ENCODE measurements at places on chromosomes 6 and 20.

DNA sequence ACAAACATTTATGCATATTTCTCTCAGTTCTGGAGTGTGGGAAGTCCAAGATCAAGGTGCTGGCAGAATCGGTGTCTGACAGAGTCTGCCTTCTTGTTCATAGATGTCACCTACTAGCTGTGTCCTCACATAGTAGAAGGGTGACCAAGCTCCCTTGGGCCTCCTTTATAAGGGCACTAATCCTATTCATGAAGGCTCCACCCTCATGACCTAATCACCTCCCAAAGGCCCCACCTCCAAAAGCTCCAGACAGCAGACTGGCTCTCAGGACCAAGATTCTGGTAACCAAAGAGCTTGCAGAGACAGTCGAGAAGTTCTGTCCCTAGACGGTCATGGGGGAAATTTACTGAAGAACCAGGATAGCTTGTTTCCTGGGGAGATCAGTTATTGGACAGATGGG lies 139.1 kb downstream of the COL9A1 start:
- DNase-seq = no peak

DNA sequence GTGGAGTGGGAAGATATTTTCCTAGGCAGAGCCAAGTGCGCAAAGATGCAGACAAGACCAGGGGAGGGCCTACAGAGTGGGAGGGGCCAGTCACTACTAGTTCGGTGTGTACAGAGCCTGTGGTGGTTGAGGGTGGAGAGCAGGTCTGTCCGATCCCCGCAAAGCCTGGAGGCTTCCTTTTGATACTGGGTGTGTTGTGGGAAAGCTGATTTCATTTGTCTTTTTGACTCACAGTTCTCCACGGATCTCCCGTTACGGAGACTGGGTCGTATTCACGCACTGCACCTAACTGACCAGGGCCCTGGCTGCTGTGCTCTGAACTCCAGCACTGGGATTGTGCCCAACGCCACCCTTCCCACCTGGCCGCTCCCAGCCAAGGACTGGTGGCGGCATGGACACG lies 1.4 kb upstream of the TIAM2 start:
- DNase-seq = no peak

GRCh38 chr6:150072201-150072600 lies 3.3 kb upstream of the ULBP3 start:
- DNase-seq = peak; percentile 47

GRCh38 chr20:7716286-7716972 lies 223.8 kb downstream of the HAO1 start:
- DNase-seq = no peak

DNA sequence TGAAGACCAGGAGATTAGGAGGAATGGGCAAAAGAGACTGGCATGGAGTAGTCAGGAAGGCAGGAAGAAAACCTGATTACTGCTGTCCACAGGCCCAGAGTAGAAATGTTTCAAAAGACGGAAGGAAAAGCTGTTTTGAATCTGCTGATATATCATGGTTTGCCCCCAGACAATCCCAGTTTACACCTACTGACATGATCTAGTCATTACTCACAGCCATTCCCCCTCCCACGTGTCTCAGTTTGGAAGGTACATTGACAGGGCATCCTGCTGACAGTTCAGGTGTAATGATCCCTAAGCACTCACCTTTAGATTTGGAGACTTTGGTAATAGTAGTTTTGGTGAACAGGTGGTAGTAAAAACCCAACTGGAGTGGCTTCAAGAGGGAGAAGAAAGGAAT lies 9.8 kb upstream of the TXNDC5 start:
- no peak for DNase-seq

DNA sequence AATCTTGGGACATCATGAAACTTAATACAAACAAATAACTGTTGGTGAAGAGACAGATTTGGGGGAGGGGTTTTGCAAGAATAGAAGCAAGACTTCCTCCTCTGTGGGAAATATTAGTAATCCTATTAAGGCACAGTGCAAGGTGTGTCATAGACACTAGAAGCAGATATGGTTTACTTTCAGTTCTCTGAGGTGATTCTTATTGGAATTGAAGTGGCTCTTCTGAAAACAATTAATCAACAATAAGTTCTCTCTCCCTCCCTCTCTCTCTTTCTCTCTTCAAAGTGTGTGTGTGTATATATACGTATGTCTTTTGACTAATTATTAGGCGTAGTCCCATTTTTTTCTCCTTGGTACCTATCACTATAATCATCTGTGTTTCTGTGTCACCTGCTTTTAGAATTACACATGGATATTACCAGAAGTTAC lies 99.8 kb downstream of the HIVEP2 start:
- DNase-seq = no peak

DNA sequence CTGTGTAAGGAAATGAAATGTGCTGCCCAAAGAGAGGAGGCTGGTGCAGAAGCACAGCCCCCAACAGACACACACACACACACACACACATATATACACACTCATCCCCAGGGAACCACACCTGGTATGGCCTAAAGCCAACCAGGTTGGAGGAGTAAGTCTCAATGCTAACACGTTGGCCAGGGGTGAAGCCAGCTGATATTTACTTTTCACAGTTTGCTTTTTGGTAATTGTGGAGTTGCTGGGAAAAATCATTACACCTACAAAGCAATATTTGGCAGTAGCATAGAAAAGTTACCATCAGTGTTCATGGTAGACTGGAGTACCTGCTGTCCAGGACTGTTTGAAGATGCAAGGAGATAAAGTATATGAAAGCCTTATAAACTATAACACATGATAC lies 50.3 kb upstream of the NAA20 start:
- DNase-seq = no peak

- no peak for DNase-seq
Observed at GRCh38 chr20:24617757-24618450, 148.5 kb downstream of the SYNDIG1 start.

GRCh38 chr20:45833030-45833882 lies at the start of gene SNX21:
TSS of gene SNX21 (plus strand) at chr20:45833799. CDS start at chr20:45833920, 121 bp downstream.
- peak; percentile 19 for DNase-seq

DNA sequence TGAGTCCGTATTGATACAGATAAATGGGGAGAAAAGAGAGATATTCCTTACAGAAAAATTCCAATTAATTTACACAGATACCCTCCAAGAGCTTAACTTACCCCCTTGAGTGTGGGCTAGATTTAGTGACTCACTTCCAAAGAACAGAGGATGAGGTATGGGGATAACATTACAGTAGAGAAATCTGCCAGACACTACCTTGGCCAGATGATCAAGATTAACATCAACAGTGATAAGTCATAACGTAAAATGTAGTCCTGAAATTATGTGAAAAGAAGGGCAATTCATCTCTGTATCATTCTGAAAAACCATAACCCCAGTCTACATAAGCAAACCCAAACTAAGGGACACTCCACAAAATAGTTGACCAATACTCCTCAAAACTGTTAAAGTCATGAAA lies 69.3 kb downstream of the PDSS2 start:
- DNase-seq = no peak

DNA sequence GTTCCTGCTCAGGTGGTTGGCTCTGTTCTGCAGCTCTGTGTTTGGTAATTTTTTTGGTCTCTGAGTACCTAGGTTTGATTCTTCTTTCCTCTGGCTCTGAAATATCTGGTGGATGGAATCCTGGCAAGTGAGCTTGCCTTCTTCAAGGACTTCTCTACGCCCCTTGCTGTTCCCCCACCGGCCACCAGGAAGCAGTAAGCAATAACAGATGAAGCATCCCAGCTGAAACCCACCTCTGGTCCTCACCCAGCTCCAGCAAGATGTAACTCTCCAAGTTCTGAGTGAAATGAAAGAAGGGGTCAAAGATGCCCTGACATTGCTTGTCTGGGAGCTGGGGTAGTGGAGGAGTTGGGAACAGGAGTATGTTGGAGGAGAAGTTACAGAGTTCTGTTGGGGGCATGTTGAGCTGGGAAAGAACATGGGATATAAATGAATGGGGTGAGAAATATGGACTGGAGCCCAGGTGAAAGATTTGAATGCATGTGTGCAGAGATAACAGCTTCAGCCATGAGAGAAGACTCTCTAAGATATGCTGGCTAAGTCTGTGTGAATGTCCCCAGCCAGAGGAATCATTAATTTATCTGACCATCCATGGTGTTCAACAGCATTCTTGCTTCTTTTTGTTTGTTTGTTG lies 51.3 kb upstream of the GLP1R start:
- DNase-seq = peak; percentile 34

GRCh38 chr6:107114926-107115694 lies at the start of gene BEND3:
TSS of gene BEND3 (minus strand) at chr6:107115515. CDS start at chr6:107099285, 16,230 bp downstream.
- DNase-seq = peak; percentile 72

DNA sequence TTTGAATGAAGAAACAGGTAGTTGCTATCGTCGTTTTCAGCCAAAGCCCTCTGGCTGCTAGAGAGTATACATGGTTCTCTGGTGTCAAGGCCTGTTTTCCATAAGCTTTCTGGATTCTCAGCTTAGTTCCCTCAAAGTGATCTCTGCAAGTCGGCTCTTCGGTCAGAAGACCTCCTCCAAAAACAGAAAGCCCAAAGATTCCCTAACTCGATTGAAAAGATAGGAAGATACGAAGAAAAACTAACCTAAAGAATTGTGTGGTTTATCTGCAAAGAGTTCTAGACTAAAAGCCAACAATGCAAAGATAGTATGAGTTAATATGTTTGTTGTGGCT lies 545 bp upstream of the ASCC3 start:
- no peak for DNase-seq

DNA sequence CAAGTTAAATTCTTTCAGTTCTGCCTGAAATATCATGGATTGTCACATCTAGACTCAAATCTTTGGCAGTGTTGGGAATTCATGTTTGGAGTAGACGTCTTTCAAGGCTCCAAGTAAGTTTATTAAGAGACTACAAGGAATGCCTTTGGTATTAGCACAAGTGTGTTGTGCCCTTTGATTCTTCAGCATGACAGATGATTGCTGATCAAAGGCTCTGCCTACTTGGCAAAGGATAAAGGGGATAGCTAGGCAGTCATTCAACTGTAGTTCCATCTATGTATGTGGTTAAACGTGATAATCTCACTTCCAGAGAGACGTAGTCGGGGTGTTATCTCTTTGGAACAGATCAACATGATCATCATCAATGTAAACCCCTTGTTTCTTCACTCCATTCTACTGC lies 86.2 kb downstream of the SPTLC3 start:
- no peak for DNase-seq

DNA sequence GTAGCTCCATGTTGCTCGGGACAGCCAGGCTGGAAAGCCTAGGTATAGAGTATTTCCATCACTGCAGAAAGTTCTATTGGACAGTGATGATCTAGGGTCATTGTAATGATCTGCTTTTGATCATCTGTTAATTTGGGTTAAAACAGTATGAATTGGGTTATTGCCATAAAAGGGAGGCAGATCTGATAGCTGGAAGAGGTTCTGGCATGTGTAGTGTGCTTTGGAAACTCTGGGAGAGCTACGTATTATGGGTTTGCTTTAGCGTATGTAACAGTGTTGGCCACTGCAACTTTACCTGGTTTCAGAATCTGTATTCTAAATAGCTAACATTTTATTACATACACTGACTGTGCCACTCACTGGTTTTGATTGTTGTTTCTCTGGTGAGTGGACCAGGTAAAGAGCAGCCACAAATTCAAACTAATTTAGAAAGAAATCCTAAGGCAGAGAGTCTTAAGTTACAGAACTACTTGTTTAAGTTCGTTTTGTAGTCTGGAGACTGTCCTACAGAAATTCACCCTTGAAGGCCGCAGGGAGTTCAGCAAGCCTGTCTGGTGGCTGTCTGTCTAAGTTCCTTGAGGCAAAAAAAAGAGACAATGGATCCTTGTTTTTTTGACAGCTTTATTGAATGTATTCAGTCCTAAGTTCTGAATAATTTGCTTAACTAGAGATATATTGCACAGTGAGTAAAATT lies 300.3 kb downstream of the PRL start:
- no peak for DNase-seq

DNA sequence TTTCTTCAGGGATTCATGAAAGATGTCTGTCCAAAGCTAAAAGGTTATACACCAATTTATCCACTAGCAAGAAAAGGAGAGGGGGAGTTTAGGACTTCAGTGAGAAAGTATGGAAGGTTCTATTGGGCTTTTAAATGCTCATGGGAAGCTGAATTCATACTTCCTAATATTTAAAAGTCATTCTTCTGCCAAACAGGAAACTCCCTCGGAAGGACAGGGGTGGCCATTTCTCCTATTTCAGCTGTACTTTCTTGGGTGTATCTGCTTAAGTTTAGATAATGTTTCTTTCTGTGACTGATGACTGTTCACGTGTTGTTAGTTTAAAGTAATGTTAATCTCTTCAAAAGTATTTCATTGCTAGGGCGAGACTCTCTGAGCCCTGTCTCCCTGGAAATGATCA lies 80.5 kb upstream of the IFNGR1 start:
- DNase-seq = no peak

- no peak for DNase-seq
Observed at GRCh38 chr6:89118931-89119330, 1.1 kb upstream of the SRSF12 start.

DNA sequence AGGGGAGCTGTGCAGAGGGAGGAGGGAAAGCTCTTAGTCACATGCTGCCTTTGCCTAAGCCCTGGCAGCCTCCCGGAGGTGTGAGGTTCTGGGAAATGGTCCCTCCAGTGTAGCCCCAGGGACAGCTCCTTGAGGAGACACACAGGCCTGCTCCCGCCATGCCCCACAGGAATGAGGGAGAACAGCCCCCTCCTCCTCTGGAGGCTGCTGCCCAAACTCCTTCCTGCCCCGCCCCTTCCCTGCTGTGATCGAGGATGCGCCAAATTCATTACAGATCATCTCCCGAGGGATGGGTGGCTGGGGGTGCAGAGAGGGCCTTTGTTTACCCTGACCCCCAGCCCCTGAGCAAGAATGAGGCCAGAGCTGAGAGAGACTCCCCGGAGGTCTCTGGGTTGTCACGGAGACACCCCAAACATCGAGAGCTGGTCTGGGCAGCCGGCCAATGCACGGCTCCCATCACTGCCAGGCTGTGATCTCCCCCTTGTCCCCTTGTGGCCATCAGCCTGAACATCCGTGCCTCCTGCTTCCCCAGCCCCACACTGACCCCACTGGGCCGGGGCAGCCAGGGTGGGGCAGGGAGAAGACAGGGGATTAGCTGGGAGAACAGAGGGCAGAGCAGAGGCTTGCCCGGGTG lies 8.4 kb downstream of the CYP21A2 start:
- DNase-seq = no peak

DNA sequence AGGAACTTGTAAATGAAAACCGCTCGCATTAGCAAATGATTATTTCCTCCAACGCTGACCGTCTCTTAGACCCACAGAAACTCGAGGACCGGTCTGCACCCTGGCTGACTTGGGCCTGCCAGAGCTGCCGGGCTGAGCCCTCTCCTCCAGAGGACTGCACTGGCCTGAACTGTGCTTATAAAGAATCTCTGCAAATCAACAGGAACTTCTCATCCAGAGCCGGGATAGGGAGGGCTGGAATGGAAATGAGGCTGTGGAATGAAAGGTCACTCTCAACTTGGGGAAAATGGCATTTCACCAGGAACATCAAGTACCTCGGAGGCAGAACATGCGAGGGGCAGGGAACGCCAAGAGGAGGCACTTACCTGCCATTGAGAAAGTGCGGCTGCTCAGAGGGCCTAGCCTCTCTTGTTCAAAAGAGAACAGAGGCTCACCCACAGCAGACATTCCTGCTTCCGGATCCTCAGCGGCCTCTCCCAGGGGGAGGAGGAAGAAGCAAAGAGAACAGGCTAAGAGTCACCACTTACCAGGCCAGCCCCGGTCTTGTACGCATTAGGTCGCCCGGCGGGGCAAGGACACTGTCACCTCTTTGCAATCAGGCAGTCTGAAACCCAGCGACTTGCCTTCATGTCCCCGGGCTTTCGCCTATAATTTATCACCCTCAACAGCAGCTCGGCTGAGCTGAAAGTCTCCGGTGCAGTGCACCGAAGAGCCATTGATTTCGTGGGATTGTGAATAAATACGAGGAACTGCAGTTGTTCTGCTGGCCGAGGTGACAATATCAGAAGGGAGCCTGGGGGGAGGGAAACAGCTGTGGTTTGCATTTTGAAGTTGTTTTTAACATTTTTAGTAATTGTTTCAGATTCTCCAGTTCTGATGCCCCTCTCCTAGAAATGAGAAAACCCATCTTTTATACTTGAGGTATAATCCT lies 37.6 kb downstream of the ZMYND8 start:
- no peak for DNase-seq

Data from activated CD8-positive, alpha-beta memory T cell treated with anti-CD3 and anti-CD28 coated beads, Interleukin-2, amount 50 U/mL, for 4 hours (primary cell).